Mesendoderm (in vitro differentiated cells): ENCODE measurements at places on chromosomes 16 and 17.
A peak's percentile ranks its signal among the peaks of the same experiment; 100 is the strongest.

DNA sequence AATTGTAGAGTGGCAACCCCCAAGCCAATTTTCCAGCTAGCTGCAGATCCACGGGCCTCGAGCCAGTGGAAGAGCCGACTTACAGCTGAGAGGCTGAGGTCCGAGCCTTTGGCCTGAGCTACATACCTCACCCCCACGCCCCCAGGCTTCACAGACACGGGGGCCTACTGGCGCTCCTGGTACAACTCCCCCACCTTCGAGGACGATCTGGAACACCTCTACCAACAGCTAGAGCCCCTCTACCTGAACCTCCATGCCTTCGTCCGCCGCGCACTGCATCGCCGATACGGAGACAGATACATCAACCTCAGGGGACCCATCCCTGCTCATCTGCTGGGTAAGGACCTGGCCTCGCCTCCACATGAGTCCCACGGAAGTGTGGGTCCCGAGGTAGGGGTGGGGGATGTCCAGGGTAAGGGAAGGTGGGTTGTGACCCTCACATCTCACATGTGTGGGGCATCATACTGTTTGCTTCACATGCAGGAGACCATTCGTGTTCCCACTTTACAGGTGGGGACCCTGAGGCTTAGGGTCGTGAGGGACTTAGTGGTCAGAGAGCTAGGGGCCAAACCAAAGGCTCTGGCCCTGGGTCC lies 3.4 kb downstream of the ACE start:
- no peak for DNase-seq

- DNase-seq = no peak
Observed at GRCh38 chr17:15085890-15086677, 179.0 kb downstream of the PMP22 start.

DNA sequence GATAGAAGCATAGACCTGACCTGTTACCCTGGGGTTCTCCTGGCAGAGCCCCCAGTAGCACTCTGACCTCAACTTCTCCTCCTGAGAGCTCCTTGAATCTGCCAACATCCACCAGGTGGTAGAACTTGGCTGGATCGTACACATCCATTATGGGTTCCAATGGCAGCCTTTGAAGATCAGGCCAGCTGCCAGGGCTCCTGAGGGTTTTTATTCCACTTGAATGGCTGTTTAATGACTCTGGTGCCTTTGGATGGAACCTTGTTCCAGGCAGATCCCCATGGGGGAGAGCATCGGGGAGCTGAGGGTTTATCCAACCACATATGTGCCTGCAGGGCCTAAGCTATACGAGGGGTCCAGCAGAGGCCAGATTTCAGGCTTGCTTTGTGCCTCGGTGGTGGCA lies 47.1 kb upstream of the CLEC19A start:
- DNase-seq = no peak

- no peak for DNase-seq
Observed at GRCh38 chr17:48192321-48192731, 84.8 kb downstream of the SNX11 start.

- no peak for DNase-seq
Observed at GRCh38 chr17:55291114-55291507, 26.4 kb downstream of the HLF start.

DNA sequence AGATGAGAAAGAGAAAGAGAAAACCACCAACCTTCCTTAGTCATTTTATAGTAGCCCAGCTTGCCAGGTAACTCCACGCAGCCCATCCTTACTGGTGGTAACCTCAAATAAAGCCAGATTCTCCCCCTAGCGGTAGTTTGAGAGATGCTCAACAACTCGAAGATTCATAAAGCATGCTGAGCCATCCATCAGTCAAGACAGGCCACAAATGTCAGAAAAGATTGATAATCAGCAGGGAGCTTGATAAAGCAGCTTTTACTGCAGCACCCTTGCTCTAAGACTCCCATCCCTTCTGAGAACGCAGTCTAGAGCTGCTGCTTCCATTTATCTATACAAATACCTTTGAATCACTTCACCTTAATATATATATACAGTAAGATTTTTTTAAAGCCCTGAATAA lies 451.5 kb upstream of the HSBP1 start:
- DNase-seq = peak; percentile 74

- no peak for DNase-seq
Observed at GRCh38 chr16:13492046-13492445, 427.9 kb upstream of the ERCC4 start.

- DNase-seq = no peak
Observed at GRCh38 chr17:17144061-17144460, 62.1 kb downstream of the PLD6 start.

DNA sequence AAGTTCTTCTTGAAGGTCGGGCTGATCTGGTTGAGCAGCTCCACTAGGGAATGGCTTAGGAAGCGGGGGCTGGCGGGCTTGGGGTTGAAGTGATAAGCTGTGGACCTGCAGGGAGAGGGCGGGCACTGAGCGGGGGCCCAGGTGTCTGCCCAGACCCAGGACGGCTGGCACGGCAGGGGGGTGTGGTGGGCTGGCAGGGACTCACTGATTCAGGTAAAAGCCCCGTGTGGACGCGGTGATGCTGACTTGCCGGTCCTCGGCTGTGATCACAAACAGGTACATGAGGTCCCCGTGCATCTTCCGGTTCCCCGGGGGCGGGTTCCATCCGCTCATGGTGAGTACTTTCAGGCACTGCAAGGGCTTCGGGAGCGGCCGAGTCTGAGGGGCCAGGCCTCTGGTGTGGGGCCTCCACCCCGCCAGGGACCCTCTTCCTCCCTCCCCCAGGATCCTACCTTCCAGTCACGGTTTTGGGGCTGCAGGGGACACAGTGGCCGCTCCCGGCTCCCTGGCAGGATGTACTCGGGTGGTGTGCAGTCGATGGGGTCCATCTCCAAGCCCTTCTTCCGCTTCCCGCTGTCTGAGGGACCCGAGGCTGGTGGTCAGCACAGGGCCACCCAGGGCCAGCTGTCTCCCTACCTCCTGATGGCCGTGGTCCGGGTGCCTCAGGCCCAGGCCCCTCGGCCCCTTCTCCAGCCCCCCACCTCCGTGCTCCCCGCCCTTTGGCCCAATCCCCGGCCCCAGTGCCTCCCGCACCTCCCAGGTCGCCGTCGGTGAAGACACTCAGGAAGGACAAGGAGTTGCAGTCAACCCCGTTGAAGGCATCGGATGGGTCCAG lies 10.2 kb downstream of the CLUH start:
- DNase-seq = no peak

DNA sequence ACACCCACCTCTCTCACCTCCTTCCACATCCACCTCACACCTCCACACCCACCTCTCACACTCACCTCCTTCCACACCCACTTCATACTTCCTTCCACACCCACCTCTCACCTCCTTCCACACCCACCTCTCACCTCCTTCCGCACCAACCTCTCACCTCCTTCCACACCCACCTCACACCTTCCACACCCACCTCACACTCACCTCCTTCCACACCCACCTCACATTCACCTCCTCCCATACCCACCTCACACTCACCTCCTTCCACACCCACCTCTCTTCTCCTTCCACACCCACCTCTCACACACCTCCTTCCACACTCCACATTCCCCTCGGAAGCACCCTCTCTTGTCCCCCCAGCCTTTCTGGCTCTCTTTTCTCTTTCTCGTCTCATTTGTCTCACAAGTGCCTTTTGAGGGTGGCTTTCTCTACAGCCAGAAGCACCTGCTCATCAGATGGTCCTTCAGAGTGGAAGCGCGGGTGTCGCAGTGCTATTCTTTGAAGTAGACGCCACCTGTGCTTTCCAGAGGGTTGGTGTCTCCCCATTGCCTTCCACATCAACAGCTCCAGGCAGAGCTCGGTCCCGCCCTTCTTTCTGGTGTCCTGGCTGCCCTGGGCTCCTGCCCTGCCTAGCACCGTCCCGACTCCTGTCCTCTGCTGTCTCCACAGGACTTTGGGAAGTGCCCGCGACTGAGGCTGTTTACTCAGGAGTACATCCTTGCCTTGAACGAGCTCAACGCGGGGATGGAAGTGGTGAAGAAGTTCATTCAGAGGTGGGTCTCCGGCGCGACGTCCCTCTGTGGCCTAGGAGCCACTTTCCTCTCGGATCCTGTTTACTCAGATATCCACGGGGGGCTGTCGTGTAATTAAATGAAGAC lies 109.4 kb upstream of the PLCG2 start:
- no peak for DNase-seq

DNA sequence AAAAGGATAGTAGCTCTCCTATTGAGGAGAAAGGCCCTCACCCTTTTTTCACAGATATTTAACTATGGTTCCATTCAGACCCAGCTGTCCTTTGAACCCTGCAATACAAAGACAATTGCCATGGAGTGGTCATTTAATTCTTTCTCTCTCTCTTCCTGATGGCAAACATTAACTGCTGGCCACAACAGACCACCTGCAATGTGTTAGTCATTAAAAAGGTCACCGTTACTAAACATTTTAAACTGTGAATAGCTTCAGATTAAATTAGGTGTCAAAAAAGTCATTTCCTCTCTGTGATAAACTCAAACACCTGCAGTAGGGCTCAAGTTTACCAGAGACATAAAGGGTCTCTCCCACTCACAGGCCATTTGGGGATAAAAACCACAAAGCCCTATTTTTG lies 697.2 kb downstream of the TOX3 start:
- peak; percentile 30 for DNase-seq

DNA sequence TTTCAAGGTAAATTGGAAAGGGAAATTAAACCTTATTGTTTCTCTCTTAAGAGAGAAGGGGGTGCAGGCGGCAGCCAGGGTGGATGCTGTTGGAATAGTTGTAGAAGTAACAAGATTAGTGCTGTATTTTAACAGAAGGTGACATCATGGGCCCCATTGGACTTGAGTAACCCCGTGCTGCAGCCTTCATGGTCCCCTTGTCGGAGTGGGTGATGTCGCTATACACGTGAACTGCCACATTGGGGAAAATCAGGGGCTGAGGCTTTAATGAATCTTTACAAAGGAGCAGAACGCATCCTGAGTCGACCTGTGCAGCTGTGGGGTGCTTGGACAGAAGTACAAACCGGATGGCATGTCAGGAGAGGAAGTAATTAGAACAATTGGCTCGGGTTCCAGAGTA lies 3.2 kb downstream of the SNX11 start:
- no peak for DNase-seq

DNA sequence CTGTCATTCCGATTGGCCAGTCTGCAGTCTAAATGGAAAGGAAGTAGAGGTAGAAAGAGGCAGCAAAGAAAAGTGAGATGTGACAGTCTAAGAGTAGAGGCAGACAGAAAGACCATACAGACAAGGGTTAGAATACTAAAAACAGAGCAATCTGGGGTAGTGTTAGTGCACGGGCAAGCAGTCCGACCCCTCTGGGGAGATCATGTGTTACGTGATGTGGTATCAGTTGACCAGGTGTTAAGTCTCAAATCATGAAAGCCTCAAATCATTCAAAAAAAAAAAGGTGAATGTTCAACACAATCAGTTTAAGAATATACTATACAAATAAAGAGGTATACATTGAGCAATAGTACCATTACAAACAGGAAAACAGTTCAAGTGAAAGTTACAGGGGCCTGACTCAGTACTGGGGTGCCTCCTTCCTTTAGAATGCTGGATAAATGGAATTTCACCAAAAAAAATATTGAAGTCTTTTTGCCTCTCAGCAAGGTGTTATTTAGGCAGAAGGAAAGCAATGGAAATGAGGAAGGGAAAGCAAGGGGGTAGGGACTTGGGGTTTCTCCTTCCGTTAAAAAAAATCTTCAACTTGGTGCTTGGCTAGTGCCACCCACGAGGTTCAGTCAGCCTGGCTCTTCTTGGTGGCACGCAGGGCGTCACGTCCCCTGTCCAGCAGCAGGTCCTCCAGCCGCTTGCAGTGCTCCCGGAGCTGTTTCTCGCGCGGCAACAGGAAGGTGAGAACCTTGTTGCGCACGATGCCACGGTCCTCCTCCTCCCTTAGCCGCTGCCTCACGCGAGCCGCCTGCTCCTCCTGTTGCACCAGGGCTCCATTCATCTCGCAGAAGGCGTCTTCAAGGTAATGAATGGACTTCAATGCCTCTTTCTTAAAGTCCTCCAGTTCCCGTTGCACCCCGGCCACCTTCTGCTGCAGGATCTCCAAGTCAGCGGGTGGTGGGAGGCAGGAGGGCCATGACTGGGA lies 616 bp downstream of the CCDC182 start:
- no peak for DNase-seq

- no peak for DNase-seq
Observed at GRCh38 chr16:80594756-80595155, 54.0 kb downstream of the DYNLRB2 start.

DNA sequence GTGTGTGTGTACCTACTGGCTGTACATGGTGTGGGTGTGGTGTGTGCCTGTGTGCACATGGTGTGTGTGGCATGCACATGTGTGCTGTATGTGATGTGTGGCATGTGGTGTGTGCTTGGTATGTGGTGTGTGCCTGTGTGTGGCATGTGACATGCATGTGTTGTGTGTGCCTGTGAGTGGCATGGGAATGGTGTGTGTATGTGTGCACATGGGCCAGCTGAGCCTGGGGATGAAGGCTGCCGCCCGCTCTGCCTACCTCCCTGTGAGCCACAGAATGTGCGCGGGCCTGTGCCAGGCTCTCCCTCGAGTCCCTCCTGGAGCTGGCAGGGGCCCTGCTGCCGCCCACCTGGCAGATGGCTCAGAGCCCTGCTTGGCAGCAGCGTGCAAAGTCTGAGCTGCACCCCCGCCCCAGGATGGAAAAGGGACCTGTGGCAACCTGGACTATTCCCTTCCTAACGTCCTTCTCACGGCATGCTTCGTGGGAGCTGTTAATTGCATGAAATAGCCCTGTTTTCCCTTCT lies 9.3 kb downstream of the PRSS27 start:
- no peak for DNase-seq

GRCh38 chr16:88478889-88479792 lies 26.1 kb downstream of the ZFPM1 start:
- no peak for DNase-seq

- DNase-seq = peak; percentile 72
Observed at GRCh38 chr17:29143894-29144293, 36.3 kb downstream of the MYO18A start.

DNA sequence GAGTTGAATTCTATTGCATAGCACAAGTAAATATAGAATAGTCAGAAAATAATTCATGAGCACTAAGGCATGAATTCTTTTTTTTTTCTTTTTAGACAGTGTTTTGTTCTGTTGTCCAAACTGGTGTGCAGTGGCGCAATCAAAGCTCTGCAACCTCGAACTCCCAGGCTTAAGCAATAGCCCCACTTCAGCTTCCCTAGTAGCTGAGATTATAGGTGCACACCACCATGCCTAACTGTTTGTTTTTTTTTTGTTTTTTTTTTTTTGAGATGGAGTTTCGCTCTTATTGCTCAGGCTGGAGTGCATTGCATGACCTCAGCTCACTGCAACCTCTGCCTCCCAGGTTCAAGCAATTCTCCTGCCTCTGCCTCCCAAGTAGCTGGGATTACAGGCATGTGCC lies 16.6 kb downstream of the TUBD1 start:
- no peak for DNase-seq

- peak; percentile 38 for DNase-seq
Observed at GRCh38 chr16:85302848-85303353, 190.6 kb upstream of the CIBAR2 start.

GRCh38 chr16:55250701-55251100 lies 73.3 kb upstream of the IRX6 start:
- no peak for DNase-seq

DNA sequence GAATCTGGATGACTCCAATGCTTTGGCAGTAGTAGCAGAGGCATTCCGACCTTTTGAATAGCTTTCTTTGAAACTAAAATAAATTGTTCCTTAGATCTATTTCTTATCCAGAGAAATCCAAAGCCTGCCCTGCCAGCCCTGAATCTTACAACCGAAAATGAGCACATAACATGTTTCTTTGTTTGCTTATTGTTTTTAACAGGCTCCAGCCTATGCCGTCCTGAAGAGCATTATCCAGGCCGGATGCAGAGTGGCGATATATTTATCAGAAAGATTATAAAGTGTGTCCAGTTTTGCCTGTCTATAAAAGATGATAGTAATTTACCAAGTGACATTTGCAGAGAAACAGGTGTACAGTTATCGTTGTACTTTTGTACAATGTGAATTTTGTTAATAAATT lies 10.5 kb downstream of the COQ7 start:
- DNase-seq = no peak
